ENCODE measurements at places on chromosomes 16 and 17.

DNA sequence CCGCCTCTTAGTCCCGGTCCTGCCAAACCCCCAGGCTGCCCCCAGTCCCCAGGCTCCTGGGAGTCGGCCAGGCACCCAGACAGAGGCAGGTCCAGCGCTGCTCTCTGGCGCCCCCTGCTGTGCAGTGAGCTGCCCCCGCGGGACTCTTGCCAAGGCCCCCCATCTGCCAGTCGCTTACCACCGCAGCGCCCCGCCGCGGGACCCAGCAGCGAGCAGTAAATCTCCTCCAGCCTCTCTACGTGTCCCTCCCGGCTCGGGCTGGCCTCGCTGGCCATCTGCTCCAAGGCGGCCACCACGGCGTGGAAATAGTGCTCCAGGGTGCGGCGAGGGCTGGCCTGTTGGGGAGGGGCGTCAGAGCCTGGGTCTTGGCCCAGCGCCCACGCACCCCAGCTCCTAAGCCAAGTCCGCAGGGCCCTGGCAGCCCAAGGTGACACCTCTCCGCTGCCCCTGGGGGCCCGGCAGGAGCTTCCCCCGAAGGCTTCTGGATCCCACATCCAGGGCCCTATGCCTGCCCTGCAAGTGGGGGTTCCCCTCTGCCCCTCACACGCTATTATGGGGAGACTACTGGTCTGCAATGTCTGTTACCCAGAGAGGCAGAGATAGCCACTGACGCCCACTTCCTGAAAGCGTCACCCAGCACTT is 33.7 kb upstream of the MFSD6L start:
- no peak for DNase-seq

GRCh38 chr17:13230350-13231264 is 212.8 kb upstream of the ELAC2 start:
- no peak for DNase-seq

- DNase-seq = no peak
These were observed 71.8 kb upstream of the DOC2B start for GRCh38 chr17:253091-253846.

DNA sequence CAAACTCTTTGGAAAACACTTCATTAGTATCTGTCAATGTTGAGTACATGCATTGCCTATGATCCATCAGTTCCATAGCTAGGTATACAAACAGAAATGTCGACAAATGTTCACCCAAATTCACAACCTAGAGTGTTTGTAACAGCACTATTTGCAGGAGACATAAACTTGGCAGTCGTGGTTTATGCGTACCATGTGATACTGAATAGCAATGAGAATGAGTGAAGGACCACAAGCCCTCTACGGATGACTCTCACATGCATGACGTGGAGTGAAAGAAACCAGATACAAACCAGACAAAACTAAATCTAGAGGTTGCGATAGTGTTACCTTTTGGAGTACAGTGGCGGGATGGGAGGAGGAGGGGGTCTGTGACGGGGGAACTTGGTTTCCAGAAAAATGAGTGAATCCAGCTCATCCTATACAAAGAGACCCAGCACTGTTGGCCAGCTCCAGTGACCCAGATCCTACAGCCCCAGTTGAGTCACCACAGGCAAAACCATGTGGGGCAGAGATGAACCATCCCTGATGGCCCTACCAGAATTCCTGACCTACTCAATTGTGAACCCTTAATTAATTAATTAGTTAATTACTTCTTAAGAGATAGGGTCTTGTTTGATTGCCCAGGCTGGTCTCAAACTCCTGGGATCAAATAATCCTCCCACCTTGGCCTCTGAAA is 15.9 kb upstream of the ULK2 start:
- DNase-seq = peak; percentile 25

GRCh38 chr17:82384051-82384729 is 12.6 kb downstream of the UTS2R start:
- DNase-seq = no peak

DNA sequence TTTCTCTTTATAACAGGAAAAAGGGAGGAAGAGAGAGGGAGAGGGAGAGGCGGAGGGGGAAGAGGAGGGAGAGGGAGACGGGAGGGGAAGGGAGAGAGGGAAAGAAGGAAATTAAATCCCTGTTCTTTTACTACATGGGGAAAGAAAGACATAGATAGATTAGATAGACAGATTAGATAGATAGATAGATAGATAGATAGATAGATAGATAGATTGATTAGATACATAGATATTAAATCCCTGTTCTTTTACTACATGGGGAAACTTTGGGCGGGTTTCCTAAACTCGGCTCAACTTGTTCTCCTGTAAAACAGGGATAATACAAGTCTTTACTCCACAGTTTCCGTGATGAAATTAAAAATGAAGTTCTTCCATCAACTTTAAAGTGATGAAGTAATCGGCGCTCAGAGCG is 661 bp downstream of the RFWD3 start:
- DNase-seq = no peak

GRCh38 chr17:67164302-67164701 is 80.7 kb downstream of the HELZ start:
- DNase-seq = no peak

DNA sequence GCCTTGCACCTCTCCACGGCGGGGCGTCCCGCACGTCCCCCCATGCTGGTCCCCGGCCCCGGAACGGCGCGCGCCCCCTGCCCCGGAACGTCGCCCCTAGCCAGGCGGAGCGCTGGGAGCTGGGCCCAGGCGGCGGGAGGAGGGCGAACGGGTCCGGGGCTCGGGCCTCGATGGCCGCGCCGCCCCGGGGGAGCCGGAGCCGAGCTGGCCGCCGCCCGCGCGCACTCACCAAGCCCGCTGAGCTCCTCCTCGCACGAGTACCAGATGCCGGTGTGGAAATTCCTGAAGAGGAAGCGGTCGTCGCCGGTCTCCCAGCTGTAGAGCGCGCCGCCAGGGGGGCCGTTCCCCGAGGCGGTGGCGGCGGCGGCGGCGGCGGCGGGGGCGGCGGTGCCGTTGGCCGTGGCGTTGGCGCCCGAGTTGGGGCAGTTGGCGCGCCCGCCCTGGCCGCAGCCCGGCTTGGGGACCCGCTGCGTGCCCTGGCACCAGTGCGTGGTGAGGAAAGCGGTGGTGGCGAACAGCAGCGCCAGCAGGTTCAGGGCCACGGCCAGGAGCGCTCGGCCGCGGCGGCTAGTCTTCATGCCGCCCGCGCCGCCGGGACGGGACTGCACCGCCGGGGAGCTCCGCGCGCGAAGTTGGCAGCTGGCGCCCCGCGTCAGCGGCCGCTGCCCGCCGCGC is 530 bp downstream of the GSG1L start:
- DNase-seq = peak; percentile 64

DNA sequence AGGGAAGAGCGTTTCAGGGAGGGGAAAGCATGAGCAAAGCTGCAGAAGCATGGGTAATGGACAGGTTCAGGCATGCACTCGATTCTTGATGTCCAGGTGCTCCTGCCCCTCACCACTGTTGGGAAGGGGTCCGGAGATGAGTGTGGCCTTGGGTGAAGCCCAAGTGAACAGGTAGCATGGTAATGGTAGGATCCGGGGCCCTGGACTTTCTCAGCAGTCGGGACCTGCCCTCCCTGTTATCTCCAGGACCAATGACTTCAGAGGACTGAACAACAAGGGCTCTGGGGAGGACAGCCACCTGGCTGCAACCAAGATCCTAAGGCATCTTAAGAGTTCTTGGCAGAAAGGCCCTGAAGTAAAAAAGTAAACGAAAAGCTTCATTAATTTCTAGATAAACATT is 306.8 kb downstream of the CPPED1 start:
- no peak for DNase-seq

DNA sequence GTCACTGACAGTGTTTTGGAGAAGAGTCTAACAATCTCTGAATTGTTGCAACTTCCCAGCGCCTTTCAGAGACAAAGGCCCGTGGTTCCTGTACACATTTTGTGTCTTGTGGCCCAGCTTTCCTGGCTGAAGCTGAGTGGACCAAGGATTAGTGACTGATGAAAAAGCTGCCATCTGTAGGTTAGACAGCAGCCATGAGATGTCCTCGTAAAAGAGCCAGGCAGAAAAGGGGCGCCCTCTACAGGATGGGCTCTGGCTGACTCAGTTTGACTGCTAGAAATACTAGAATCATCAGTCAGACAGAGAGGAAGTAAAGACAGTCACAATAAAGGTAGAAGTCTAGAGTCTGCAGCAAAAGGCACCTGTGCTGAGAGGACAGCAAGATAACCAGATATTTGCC is 26.5 kb upstream of the NF1 start:
- DNase-seq = peak; percentile 42

DNA sequence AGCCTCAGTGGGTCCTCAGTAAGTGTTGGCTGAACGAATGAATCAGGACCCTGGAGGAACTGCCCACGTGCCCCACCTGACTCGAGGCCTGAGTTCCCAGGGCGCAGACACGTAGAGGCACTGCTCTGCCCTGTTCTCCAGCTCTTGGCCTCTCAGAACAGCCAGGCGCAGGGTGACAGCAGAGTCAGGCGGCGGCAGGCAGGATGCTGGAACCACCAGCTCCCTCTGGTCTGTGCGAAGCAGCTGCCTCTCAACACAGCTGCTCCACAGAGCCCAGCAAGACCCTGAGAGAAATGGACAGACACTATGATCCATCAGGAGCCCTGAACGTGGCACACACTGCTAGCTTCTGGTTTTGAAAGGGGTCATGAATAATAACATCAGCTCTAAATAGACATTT is 53.1 kb upstream of the BCO1 start:
- DNase-seq = no peak

GRCh38 chr16:74896389-74897370 is 88.2 kb downstream of the WDR59 start:
- no peak for DNase-seq

DNA sequence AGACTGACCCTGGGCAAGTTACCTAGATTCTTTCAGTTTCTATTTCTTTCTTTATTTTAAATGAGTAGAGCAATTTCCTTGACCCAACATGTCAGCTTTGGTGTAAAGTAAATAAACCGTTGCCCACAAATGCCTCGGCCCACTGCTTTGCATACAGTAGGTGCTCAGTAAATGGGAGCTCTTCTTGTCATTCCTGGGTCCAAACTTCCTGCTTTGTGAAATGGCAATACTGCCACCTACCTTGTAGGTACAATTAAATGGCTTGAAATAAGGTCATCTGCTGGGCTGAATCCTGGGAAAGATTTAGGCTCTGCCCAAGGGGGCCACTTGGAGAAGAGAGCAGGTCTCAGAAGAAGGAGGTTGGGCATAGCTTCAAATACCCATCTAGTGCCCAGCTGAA is 253.0 kb downstream of the HS3ST3B1 start:
- DNase-seq = no peak

- DNase-seq = no peak
These were observed 15.7 kb downstream of the FAM117A start for GRCh38 chr17:49748223-49748622.

DNA sequence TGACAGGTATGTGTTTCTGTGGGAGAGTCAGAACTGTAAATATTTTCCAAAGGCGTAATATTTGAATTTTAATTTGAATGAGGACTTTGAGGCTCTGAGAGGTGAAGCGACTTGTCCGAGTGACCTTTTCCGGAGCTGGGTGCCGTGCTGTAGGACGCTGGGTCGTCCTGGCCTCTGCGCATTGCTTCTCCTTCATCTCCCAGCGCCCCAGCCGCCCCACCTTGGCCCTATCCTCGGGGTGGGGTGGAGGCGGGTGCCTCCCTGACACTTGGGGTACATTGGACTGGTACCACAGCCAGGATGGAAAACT is 147.8 kb downstream of the SPECC1 start:
- DNase-seq = no peak

GRCh38 chr16:56246051-56246817 is 54.9 kb downstream of the GNAO1 start:
- DNase-seq = no peak

DNA sequence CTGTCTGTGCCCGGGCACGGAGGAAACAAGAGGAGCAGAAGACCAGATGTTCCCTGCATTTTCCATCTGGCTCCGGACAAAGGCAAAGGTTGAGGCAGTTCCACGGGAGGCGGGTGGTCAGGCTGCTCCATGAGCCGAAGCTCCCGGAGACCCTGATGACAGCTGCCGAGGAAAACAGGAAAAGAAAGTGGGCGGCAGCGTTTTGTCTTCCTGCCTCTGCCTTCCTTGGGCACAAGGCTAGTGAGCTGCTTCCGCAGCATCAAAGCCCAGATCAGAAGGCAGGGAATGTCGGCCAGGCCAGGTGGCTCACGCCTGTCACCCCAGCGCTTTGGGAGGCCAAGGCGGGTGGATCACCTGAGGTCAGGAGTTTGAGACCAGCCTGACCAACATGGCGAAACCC is 16.2 kb downstream of the SLC43A2 start:
- no peak for DNase-seq

DNA sequence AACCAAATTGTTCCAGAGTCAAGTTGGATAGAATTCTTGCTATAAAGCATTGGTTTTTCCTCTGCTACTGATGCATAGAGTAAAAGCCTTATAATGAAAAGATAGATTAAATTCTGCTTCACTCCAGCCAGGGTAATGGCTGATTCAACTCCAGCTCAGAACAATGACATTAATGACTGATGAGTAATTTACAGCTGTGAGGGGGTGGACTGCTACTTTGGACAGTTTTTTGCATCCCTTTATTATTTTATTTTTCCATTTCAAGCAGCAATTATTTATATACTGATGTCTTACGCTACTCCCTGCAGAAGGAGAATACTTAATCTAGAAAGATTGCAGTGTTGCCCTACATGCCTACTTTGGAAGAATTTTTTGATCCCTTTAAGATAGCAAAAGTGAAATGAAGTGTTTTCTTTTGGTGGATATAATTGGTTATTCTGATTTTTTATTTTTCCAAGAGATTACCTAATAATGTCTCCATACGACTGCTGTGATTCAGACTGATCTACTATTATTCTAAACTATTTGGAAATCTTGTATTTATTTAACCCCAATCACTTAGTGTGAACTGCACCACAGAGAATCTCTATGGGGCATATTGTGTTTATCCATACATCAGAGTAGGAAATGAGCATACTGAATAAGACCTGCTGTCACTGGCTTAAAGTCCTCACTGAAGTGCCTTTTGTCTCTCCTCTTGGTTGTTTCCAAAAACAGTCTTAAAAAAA is 149.5 kb downstream of the TRIM37 start:
- DNase-seq = no peak

GRCh38 chr17:63786971-63787711 is 13.2 kb downstream of the DDX42 start:
- no peak for DNase-seq

DNA sequence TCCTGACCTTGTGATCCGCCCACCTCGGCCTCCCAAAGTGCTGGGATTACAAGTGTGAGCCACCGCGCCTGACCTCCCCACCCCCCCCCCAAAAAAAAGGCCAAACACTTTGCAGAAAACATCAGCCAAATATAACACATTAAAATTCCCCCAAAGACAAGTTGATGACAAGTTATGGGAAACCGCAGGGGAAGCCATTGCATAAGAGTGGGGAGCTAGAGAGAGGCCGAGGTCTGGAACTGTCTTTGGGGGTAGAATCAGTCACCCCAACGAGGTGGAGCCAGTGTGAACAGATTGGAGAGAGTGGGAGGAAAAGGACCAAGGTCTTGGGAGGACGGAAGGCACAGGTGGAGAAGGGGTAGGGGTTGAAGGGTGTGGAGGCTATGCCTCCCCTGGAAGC is 2.8 kb downstream of the DRC3 start:
- DNase-seq = peak; percentile 25

- DNase-seq = no peak
These were observed 940.5 kb downstream of the CDH11 start for GRCh38 chr16:64181271-64181925.

All from common myeloid progenitor, CD34-positive (primary cell).